Naive thymus-derived CD4-positive, alpha-beta T cell (primary cell): ENCODE measurements at places on chromosomes 6 and 20.

- no peak for DNase-seq
These were observed 5.2 kb downstream of the BTBD9 start for GRCh38 chr6:38634518-38634917.

DNA sequence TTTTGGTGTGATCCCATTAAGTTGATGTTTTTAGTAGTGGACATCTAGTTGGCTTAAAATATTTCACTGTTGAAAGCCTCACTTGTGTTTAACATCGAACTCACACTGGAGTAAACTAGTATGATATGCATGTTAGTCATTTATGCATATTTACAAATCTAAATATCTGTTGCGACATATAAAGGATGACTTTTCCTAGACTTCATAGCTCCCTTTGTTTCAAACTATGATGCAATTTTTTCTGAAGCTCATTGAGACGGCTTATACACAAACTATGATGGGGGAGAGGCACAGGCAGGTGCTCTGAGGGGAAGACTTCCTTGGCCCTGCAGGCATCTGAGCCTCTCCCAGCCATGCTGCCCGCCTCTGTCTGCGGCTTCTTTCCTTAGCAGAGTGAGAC is 11.8 kb upstream of the FOXC1 start:
- no peak for DNase-seq

DNA sequence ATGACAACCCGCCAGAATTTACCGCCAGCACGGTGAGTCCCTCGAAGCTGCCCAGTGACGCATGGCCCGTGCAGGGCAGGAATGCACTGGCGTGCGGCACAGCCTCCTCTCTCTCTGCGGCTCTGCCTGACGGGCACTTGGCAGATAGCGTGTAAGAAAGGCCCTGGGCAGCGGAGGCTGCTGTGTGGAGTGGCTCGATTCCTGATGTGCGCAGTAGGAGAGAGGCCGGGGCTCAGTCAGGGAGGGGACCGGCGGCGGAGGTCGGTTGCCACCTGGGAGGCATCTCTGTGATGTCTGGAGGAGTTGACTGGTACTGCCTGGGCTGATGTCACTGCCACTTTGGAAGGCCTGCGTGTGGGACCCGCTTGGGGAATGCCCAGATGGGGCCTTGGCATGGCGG is 170.7 kb downstream of the TAF4 start:
- DNase-seq: no peak

DNA sequence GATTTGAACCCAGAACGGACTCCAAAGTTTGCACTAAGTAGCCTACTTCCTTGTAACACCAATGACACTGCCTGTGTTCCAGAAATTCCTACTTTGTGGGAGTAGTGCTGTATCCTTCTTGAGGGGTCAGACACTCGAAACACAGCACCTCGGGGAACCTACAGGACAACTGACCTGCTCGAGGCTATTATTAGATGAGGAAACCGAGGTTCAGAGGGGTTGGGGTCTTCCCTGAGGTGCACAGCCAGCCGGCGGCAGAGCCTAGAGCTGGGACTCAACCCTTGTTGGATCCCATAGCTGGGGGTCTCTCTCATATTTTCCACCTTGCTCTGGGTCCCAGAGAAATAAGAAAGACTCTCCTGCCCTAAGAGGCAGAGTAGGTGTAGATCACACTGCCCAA is 89.8 kb upstream of the PTPN1 start:
- no peak for DNase-seq

GRCh38 chr6:100593522-100593921 is 128.8 kb upstream of the SIM1 start:
- DNase-seq: no peak

DNA sequence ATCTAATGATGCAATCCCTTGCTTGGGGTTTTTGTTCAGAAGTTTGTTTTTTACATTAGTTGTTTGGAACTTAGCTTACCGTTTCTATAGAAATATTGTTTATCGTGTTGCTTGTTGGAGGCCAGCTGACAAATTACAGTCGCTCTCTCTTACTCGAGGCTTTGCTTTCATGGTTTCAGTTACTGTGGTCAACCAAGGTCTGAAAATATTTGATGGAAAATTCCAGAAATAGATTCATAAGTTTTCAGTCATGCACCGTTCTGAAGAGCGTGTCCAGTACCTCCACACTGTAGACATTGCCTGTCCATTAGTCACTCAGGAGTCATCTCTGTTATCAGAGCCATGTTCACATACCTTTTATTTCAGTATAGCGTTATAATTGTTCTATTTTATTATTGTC is 47.9 kb downstream of the DEK start:
- DNase-seq: no peak

DNA sequence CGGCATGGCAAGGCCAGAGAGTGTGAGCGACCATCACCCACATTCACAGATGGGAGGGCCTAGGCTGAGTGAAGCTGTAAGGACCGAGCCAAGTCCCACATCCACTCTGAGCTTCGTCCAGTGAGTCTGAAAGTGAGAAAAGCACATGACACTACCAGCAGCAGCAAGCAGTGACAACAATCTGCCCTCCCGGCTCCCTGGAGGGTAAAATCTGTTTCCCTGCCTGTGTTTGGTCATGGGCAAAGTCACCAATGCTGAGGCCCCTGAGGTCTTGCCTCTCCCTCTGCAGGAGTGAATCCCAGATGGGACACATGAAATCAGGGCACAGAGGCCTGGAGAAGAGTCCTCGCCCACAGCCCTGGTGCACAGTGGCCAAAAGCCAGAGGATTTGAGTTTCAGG is 6.4 kb upstream of the CST7 start:
- no peak for DNase-seq

GRCh38 chr6:146041282-146041681 is 12.4 kb downstream of the GRM1 start:
- no peak for DNase-seq

GRCh38 chr6:164108869-164109769 is 694.6 kb downstream of the QKI start:
- DNase-seq: no peak

DNA sequence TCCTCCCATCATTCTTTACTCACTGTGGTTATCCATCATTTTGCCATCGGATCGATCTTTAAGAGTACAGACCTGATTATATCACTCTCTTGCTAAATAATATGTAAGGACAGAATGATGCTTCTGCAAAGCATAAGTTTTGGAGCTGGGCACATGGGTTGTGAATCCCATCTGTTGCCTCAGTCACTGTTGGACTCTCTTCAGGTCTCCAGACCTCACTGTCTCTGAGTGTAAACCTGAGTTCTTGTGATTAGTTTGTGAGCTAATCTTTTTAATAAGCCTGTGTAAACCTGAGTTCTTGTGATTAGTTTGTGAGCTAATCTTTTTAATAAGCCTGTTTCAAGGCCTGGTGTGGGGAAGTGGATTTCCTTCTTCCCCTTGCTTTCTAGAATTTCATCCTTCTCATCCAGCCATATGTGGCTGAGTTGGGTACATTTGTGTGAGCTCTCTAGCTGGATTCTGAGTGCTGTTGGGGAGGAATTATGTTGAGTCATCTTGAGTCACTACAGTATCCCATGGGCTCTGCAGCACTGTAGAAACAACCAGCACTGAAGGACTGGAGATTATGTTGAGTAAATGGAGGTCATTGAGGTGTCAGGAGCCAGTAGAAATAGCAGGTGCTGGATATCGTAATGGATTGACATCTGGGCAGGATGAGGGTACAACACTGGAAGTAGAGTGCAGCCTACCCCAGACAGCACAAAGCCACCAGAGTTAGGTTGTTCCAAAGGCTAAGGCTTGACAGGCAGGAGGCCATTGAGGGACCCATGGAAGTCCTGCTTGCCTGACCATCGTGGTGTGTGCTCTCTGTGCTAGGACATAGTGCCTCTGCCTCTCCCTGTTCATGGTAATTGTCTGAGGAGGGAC is 52.4 kb downstream of the SCAND1 start:
- DNase-seq: no peak

DNA sequence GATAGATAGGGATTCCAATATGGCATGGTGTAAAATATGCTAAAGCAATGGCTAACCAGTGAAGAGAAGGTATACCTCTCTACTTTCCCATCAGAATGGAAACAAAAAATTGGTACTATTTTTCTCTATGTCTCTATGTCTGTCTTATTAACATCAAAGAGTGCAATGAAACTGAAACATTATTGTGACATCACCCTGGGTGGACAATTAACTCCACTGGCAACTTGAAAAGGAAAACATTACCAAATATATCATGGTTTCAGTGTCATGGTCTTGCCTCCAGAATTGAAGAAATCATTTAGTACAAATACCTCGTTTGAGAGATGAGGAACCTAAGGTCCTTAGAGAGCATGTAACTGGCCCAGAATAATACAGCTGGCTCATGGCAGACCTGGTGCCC is 1132.5 kb upstream of the MAP3K7 start:
- no peak for DNase-seq

- DNase-seq: no peak
These were observed 15.0 kb upstream of the JARID2 start for GRCh38 chr6:15230827-15231226.

- DNase-seq: no peak
These were observed 14.7 kb upstream of the NOL4L start for GRCh38 chr20:32599783-32600340.

GRCh38 chr20:53840532-53840931 is 229.9 kb downstream of the BCAS1 start:
- DNase-seq: no peak

- DNase-seq: no peak
These were observed 8.3 kb downstream of the NT5E start for GRCh38 chr6:85458184-85458583.

DNA sequence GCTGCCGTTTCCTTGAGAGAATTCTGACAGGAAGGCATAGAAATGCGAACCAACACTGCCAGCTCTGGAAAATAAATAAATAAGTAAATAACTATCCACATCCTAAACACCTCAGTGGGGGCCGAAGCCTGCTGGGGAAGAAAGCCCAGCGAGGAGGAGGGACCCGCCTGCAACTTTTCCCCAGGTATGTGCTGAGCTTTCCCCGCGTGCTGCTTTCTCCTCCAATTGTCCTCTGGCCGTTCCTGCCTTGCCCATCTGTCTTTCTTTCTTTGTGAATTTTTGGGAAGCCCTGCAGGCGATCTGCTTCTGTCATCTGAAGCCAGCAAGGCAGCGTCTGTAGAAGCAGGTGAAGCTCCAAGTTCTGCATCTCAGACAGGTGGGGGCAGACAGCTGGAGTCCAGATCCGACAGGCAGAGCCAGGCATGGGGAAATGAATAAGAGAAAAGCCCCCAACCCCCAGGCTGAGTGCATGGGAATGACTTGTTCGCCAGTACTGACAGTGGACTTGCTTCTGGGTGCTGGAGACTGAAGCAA is 49.2 kb upstream of the IL17A start:
- no peak for DNase-seq

GRCh38 chr6:62803094-62803493 is 408.2 kb upstream of the FKBP1C start:
- DNase-seq: no peak

DNA sequence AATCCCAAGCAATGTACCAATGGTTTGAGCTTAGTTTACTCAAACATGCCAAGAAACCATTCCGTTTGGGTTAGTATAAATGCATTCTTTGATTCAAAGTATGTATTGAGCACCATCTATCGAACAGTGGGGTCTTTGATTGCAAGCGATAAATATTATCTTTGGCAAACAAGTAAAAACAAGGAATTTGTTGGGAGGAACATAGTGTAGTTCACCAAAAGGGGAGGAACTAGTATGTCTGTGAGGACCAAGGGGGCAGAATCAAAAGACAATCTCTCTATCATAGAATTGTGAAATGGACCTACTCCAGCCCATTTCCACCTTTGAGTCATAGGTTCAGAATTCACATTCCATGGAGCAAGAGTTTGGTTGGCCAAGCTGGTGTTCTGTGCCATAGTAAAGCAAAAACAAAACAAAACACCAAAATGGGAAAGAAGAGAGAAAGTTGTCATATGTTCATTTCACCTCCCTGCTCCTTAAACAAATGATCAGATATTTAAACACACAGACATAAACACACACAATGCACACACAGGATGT is 266.0 kb downstream of the TSHZ2 start:
- DNase-seq: no peak

DNA sequence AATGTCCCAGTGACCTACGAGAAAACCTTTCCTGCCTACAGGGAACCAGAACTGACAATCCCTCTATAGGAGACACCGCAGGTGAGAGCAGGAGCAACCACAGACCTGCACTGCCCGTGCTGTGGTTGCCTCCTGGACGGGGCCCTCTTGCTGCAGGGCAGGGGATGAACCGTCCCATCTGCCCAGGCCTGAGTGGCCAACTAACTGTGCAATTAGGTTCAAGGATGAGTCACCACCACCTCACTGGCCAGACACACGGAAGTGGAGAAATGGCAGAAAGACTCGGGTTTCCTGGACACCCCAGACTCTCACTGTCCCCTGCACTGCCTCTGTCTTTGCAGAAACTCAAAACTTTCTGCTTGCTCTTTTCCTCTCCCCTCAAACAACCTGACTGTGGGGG is 13.8 kb upstream of the HLA-G start:
- DNase-seq: no peak

GRCh38 chr6:119119989-119120388 is 41.5 kb upstream of the FAM184A start:
- DNase-seq: no peak

DNA sequence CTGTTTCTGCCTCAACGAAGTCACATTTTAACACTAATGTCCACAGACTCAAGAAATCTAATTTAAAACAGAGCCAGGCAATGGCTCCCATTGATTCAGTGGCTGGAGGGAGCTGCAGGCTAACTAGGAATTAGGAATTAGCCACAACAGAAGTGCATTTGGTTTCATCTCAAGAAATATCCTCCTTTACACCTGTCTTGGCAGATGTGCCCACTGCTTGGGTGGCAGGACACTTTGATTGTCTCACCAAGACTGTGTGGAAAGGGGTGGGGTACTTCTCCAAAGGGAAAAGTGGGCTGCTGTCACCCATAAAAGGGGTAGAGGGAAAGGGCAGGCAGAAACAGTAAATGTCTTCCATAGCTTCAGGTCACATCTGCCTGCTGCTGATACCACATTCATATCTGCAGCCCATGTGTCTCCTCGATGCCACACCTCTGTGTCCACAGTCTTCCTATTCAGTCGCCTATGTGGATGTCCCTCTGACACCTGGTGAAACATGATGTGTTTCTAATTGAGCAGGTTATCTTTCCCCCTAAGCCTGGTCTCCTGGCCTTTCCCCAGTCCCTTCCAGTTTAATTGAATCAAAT is 10.9 kb upstream of the OSER1 start:
- no peak for DNase-seq

- no peak for DNase-seq
These were observed 20.9 kb upstream of the STK35 start for GRCh38 chr20:2080532-2081224.

DNA sequence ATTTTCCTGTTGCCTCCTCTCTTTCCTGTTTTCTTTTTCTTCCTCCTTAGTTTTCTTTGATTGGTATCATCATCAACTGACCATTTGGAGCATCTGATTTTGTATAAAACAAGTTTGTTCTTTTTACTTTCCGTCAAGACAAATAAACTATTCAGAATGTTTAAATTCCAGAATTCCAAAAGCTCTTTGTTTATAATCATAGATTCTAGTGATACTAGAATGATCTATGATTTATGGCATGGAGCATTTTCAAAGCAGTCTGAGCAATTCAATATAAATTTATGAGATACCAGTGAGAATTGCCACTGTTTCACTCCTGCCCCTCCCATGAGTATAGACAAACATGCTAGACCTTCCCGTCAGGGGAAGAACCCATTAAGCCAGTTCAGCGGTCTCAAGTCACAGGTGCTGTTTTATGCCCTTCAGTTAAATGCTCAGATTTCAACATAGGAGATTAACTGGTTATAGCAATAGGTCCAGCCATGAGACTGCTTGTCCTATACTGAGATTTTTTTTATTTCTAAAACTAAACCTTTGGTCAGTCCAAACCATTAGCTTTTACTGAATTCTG is 60.7 kb downstream of the GRIK2 start:
- DNase-seq: no peak
